ENCODE measurements at places on chromosomes 1 and 21.

DNA sequence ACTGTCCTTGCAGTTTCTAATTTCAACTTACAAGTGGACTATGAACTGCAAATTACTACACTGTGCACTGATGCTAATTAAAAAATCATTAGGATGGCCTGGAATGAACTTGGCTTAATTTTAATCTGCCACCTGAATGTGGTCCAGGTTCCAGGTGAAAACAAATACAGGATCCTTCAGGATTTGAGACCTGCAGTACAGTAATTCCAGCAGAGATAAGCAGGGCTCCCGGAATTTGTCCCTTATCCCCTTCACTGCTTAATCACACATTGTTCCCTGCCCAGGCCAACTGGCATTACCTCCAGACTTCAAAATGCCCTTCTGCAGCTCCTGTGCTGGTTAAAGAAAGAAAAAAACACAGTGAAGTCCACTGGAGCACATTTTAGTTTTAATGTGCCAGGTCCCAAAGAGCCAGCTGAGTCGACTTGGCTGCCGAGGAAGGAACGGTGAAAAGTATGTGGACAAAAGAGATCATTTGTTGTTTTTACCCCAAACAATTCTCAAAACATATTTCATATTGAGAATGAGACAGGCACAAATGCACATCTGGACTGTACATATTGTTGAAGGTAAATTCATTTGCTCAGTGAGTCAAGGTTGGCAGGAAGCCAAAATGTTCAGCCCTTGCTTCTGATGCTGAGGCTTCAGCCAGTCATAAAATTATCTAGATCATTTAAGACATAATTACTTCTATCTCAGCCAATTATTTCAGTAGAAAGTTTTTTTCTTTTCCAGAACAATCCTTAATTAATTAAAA is 28.3 kb downstream of the DEGS1 start:
- DNase-seq, result no peak

DNA sequence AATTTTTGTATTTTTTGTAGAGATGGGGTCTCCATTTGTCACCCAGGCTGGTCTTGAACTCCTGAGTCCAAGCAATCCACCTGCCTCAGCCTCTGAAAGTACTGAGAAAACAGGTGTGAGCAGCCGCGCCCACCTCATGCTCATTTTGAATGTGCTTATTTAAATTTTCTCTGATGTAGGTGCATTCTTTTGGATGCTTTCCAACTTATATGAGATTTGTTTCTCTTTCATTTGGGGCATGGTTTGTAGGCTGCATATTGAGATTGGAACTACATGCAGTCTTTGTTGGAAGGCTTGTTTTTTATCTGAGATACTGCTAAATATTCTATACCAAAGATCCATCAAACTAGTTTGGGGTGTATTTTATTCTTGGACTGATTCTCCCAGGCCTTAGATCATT is 81.0 kb upstream of the IVNS1ABP start:
- no peak for DNase-seq

DNA sequence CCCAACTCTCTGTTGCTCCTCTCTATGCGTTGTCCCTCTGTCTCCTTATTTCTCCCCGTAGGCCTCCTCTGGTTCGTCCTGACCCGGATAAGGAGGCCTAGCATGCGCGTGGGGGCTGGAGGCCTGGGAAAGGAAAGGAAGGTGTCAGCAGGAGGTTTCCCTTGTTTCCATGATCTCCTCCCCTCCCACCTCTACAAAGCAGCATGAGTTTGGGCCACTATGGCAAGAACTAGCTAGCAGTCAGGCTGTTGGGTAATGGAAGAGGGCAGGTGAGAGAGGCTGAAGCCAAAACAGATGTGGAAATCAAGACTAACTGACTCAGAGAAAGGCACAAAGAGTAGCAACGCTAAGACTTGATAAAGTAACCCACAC is 687 bp upstream of the SEMA6C start:
- no peak for DNase-seq

DNA sequence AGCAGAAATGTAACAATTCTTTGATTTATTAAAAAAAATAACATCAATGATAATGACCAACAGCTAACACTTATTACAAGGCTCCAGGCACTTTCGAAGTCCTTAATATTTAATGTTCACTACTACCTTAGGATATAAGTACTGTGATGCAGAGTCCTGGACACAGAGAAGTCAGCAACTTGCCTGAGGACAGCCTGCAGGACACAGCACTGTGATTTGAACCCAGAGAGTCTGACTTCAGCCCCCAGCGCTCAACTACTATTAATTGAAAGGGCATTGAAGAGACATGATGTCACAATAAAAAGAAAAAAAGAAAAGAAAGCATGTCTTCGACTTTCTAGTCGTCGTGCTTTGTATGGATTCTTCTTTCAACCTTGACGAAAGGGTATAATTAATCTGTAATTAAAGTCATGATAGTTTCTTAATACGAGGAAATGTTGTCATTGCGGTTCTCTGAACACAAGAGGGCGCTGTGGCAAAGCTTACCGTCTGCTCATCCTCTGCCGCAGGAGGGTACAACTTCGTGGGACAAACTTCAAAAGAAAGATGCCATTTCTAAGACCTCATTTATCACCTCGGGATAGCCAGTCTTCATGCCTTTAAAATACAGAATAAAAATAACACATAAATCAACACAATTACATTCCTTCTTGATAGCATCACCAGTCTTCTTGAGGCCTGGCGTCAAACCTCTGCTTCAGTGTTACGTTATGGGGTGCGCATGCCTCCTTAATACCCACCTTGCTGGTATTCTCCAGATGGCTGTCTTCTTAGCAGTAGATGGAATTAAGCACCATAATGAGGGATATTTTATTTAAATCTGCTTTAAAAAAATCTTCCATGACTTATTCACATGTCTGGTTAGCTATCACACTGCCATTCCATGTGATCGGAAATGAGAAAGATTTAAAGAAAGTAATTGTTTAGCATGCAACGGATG is 240.1 kb downstream of the DISC1 start:
- DNase-seq, result no peak

- DNase-seq, result peak; percentile 81
These were observed at the start of gene KLHL21 for GRCh38 chr1:6602669-6603237. Gene KLHL21 (minus strand): TSS chr1:6602869. CDS start chr1:6602817, 52 bp downstream.

DNA sequence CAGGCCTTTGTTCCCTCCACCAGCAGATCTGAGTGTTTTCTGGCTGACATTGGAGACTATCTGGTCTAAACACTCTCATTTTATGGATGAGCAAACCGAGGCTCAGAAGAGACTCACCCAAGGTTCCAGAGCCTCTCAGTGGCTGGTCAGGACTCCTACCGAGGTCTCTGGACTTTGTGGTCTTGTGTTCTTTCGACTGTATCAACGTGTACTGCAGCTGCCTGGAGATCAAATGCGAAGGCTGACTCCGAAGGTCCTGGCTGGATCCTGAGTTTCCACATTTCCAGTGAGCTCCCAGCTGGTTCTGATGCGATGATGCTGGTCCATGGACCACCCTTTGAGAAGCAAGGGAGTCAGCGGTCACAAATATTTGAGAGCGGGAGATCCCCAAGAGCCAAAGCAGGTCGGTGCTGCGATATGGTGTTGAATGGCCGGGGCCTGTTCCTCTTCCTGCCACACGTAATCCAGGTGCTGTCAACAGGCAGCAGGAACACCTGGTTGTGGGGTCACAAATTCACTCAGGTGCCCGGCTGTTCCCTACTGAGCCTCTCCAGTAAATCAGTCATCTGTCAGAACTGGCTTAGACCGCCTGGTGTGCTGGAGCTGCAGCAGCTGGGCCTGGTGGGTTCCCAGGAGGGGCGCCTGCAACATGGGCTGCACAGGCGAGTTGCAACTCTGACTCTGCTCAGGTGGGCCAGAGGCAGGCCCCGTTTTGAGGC is 94.8 kb upstream of the USP24 start:
- no peak for DNase-seq

DNA sequence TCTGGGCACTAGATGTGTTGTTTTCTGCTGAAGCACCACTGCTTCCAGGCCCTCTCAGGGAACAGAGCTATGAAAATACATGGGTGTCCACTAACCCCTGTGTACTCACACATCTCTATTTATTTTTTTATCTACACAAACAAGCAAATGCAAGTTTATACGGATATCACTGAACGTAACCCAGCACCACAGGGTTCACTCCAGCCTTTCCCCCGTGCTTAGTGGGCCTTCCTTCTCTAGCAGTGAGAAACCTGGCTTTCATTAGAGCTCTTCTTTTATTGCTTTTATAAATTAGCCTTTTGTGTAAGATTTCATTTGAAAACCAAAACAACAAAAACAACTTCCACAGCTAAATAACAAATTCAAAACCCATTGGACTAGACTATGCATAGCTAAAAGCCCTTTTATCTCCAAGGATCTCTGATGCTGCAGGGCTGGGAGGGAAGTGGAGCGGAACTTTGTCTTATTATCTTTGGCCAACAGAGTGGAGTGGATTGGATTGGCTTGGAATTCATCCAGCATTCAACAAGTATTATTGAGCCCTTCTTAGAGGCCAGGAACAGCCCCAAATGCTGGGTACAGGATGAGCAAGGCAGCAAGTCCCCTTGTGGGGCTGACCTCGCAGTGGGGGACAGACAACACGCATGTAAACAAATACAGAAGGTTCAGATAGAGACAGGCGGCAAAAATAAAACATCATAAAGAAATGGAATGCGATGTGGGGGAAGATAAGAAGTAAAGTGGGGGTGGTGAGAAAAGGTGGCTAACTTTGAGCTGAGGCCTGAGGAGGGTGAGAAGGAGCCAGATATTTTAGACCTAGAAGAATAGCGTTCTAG is 371.8 kb upstream of the POU3F1 start:
- no peak for DNase-seq

- DNase-seq, result no peak
These were observed 22.4 kb upstream of the INTS3 start for GRCh38 chr1:153705484-153705883.

DNA sequence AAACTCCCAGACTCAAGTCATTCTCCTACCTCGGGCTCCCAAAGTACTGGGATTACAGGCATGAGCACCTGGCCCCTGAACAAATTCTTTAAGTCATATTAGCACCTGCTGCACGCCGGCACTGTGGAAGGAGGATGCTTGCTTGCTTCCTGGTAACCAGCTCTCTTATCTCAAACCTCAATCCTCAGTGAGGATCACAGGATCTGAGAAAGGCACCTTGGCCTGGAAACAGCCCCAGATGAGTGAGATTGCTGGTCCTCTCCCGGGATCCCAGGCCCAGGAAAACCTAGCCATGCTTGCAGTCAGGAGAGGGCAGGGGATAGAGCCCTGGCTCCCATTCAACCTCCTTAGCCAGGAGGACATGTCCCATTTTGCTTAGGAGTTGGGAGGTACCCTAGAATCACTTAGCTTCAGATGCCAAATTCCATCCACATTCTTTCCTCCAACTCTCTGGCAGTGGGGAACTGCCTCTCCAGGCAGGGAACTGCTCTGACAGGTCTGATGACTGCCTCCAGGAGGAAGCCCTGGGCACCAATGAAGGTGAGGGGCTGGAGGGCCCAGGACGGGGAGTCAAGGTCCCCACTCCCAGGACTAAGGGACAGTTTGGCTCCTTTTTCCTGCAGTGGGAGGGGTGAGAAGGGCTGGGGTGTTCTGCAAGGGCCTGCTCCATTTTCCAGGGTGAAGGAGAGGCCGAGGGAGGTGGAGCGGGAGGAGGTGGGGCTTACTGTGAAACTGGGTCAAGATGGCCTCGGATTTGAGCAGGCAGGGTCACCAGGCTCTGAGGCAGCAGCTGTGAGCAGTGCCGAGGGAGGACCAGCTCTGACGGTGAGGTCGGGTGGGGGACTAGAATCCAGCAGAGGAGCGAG is 9.5 kb downstream of the GPR37L1 start:
- DNase-seq, result no peak

- peak; percentile 22 for DNase-seq
These were observed 31.2 kb downstream of the MACO1 start for GRCh38 chr1:25461849-25462248.

GRCh38 chr1:232238009-232238408 is 391.9 kb downstream of the SIPA1L2 start:
- no peak for DNase-seq

- no peak for DNase-seq
These were observed 90.0 kb downstream of the STUM start for GRCh38 chr1:226638608-226639007.

DNA sequence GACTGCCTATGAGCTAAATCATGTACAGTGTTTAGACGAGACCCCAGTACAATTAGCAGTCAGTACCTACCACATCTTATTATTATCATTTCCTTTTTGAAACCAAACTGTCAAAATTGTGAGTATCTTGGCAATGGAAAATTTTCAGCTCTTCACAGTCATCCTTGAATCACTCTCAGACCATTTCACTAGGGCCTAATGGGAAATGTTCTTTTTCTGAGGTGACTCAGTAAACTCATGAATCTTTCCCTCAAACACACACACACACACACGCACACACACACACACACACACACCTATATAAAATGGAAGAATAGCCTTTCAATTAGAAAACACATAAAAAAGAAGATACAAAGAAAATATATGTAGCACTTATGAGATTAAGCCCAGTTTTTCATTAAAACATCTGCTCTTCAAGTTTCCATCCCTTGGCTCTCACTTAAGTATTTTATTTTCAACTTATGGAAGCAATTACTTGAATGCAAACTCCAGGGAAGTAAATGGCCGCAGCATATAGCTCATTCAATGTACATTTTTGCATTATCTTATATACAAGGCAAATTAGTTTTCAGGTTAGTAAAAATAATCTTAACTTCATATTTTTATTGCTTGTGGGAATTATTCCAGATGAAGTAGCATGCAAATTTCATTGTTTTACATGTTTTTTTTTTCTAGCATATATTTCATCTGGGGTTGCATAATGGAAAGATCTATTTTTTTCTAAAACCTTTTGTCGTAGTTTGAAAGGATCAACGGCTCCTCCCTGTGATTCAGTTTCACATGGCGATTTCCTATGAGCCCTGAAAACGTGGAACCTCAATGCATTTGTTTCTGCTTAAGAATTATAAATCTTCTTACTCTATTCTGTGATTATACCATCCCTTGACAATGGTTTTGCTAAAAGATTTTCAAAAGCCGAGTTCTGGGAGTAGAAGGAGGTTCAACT is 46.3 kb upstream of the TMPRSS15 start:
- no peak for DNase-seq

DNA sequence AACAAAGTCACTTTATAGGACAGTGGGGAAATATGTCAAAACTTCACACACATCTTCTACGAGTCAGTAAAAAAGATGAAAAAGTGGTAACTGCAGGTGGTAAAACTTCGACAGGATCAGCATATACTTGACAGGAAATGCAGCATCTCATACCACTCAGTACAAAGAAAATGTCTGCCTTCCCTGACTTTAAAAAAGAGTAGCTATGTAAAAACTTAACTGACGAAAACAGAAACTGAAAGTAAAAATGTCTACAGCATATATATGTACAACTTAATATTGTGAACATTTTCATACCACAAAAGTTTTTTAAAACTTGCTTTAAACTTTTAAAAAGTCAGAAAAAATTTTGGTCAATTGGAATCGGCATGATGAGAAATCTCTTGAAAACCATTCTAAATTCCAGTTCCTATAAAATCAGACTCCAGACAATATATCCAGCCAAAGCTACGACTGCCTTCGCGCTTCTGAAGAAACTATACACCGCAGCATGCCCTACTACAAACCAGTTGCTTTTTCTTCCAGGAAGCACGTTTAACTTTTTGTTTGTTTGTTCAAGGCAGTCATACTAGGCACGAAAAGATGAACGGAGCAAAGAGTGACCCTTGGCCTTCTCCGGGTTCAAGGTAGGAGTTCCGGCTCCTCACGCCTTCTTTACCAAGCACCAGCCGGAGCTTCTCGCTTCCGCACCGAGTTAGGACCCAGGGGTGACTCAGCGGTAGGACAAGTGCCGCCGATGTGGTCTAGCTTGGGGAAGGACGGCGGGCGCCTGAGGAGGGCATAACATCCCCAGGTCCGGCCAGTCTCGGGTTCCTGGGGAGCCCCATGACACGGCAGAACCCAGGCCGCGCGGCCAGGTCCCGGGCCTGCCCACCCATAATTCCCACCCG is 612 bp downstream of the PSMA5 start:
- peak; percentile 74 for DNase-seq
